ENCODE measurements at places on chromosomes 11 and 22.

- H3K27me3 ChIP-seq = peaks cover 17% of the 10 kb centered on the region
- DNase-seq = no peak
- no peaks in the 10 kb centered on the region for H3K36me3 ChIP-seq
- H3K4me1 ChIP-seq = peaks cover 15% of the 10 kb centered on the region
Observed at GRCh38 chr22:35842954-35843353, 125.3 kb downstream of the APOL5 start.

GRCh38 chr11:125164422-125165110 is at the start of gene PKNOX2:
Gene PKNOX2 (plus strand): TSS chr11:125164751. CDS start chr11:125351306, 186,555 bp downstream.
- no peak within 1 kb of the TSS for H3K27ac ChIP-seq
- H3K27me3 ChIP-seq = peaks cover 73% of the 10 kb centered on the region
- H3K4me1 ChIP-seq = peaks cover 12% of the 10 kb centered on the region
- peak within 1 kb of the TSS; percentile 100 for H3K4me3 ChIP-seq

DNA sequence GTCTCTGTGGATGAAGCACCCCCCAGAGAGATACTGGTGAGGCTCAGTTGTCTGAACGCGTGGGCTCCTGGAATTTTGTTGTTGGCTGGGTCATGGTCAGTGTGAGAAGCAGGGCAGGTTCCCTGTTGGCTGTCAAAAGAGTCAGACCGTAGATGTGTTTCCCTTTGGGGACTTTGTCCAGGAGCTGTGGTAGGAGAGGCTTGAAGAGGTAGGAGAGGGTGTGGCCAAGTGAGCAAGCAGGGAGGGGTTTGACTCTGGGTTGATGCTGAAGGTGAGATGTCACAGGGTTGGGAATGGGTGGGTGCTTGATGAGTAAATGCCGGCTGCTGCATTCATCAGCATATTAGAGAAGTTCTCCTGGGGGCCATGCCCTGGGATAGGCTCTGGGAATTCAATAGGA is 803.2 kb downstream of the TBC1D22A start:
- no peaks in the 10 kb centered on the region for H3K4me1 ChIP-seq
- no peak overlapping the region for H3K4me3 ChIP-seq
- no peak overlapping the region for H3K27ac ChIP-seq
- H3K27me3 ChIP-seq = no peaks in the 10 kb centered on the region

DNA sequence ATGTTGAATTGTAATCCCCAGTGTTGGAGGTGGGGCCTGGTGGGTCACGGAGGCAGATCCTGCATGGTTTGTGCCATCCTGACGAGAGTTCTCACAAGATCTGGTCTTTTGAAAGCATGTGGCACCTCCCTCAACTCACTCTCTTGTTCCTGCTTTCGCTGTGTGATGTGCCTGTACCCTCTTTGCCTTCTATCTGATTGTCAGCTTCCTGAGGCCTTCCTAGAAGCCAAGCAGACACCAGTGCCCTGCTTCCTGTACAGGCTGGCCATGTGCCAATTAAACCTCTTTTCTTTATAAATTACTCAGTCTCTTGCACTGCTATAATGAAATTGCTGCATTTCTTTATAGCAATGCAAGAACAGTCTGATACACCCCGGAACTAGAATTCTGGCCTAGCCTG is 13.1 kb downstream of the PTPN5 start:
- peaks cover 2% of the 10 kb centered on the region for H3K36me3 ChIP-seq
- no peak for DNase-seq

DNA sequence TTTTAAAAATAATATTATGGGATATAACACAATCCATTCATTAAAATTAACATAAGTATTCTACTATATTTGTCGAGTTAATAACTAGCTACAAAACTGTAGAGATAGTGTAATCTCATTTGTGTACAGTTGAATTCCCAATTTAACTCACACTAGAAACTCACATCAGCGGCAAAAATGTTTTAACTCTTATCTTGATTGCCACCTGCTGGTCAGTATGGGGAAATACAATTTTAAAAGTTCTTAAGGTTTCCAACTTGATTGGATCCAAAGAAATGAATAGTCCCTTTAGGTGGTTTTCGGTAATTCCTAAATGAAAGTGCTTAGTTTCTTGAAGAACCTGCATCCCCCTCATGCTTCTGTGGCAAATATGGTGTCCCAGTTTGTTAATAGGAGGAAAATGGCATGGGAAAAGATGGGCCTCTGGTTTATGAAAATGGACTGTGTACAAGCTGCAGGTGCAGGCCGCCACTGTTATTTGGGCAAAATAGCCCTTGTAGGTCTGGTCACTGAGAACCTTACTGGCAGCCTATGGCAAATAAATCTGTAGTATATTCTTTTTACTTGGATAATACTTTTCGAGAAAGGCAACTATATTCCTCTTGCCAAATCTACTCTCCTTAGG is 33.7 kb upstream of the SLC17A6 start:
- peaks cover 9% of the 10 kb centered on the region for H3K27me3 ChIP-seq
- H3K27ac ChIP-seq = no peak overlapping the region
- no peaks in the 10 kb centered on the region for H3K36me3 ChIP-seq
- no peak for DNase-seq
- H3K4me3 ChIP-seq = no peak overlapping the region
- H3K4me1 ChIP-seq = no peaks in the 10 kb centered on the region

- H3K36me3 ChIP-seq = peaks cover 3% of the 10 kb centered on the region
- peak; percentile 65 for DNase-seq
- no peak overlapping the region for H3K27ac ChIP-seq
Observed at GRCh38 chr11:70423523-70424505, 25.5 kb downstream of the CTTN start.

GRCh38 chr11:19558189-19558986 is 154.2 kb upstream of the NAV2 start:
- DNase-seq = no peak
- H3K4me3 ChIP-seq = no peak overlapping the region
- H3K36me3 ChIP-seq = no peaks in the 10 kb centered on the region
- H3K27ac ChIP-seq = no peak overlapping the region

- no peaks in the 10 kb centered on the region for H3K36me3 ChIP-seq
- no peak for DNase-seq
- no peak overlapping the region for H3K27ac ChIP-seq
- H3K4me1 ChIP-seq = peaks cover 10% of the 10 kb centered on the region
Observed at GRCh38 chr11:70594606-70595005, 196.3 kb downstream of the CTTN start.

DNA sequence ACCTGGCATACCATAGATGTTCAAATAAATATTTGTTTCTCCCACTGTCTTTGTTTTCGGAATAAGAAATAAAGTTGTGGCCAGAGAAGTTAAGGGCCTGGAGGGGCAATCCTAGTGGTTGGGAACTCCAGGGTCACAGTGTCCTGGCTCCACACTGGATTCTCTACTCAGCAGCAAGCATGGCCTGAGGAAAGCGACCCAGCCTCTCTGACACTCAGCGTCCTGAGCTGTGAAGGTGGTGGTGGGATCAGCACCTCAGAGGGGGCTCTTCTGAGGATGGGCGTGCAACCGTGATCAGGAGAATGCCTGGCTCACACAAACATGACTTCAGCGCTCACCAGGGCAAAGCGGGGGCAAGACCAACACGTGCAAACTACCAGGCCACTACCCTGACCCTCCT is 59.9 kb downstream of the LARGE1 start:
- H3K36me3 ChIP-seq = no peaks in the 10 kb centered on the region
- no peak overlapping the region for H3K27ac ChIP-seq
- no peak overlapping the region for H3K4me3 ChIP-seq
- H3K4me1 ChIP-seq = peaks cover 4% of the 10 kb centered on the region

DNA sequence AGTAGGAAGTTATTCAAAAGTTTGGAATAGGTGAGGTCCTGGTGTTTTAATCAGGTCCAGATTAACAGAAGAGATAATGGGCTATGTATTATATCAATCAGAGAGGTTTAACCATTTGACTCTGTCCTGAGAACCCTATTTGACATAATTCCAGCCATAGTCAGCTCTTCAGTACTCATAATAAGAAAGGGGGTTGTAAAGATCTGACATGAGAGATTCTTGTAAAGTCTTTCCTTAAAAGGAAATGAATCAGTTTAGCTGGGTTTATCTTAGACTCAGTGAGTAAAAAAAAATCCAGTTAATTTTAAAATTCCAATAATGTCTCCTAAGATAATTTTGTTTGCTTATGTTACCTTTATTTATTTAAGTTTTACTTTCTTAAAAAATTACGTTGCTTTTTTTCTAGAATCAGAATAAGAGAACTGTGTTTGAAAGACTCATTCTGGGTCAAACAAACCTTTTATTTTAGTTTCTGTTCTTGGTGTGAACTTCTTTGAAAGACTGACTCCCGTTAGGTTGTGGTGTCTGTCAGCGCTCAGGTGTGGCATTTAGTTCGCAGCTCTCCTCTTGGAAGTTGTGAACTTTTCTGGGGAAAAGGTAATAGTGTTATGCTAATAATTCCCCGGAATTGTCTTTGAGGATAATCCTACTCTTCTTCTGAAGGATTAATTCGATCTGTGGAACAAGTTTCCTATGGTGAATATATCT is 20.5 kb downstream of the NUCB2 start:
- peak overlapping the region; percentile 74 for H3K27ac ChIP-seq
- peak overlapping the region; percentile 70 for H3K4me3 ChIP-seq
- H3K4me1 ChIP-seq = peaks cover 68% of the 10 kb centered on the region
- no peaks in the 10 kb centered on the region for H3K27me3 ChIP-seq
- DNase-seq = no peak
- H3K36me3 ChIP-seq = peaks cover 12% of the 10 kb centered on the region

GRCh38 chr11:64164392-64165312 is 1.3 kb downstream of the MACROD1 start:
- H3K27ac ChIP-seq = no peak overlapping the region
- peak overlapping the region; percentile 95 for H3K4me3 ChIP-seq
- H3K27me3 ChIP-seq = no peaks in the 10 kb centered on the region

- H3K4me1 ChIP-seq = peaks cover 3% of the 10 kb centered on the region
- peaks cover 8% of the 10 kb centered on the region for H3K36me3 ChIP-seq
- no peak overlapping the region for H3K27ac ChIP-seq
- no peaks in the 10 kb centered on the region for H3K27me3 ChIP-seq
Observed at GRCh38 chr11:95849087-95849825, 59.0 kb downstream of the CEP57 start.

DNA sequence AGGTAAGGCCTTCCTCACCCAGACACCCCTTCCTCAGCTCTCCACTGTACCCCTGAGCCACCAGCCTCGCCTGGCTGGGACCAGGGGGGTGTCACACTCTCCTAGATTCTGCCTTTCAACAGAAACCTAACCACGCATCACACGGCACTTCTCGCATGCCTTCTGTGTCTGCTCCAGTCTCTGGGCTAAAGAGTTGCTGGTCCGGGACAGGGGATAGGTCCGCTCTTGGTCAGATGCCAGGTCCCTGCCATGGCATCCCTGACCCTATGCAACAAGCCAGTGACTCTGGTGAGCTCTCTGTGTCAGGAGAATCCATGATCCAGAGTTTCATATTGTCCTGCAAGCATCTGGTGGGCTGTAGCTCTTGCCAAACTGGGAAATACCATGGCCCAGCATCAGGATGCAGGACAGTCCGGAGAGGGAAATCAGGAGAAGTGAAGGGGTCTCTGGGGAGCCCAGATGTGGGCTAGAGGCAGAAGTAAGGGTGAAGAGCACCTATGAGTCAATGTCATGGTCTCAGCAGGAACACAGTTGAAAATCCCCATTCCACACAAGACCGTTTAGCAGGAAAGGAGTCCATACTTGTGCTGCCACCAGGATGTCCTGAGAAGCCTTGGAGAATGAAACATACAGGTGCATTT is 14.1 kb downstream of the IGLL5 start:
- no peaks in the 10 kb centered on the region for H3K4me1 ChIP-seq
- no peak overlapping the region for H3K27ac ChIP-seq
- H3K36me3 ChIP-seq = no peaks in the 10 kb centered on the region
- H3K4me3 ChIP-seq = no peak overlapping the region

GRCh38 chr11:123202155-123203151 is 7.4 kb upstream of the CLMP start:
- H3K4me1 ChIP-seq = peaks cover 4% of the 10 kb centered on the region
- peaks cover 45% of the 10 kb centered on the region for H3K27me3 ChIP-seq

DNA sequence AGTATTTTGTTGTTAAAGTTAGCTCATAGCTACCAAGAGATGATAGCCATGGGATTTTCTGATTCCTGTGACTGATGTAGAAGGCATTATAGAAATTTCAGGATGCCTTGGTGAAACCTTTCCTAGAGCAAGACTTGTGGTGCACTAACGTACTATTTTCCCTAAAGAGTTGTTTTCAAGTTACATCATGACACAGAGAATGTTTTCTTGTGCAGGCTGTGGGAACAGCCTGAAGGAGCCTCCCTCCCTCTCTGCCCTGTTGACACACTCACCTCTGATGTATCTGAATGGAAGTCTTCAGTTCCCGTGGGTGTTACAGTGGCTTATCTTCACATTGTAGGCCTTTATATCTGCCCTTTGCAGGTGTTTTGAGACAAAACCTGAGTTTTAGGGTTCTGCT is 121.6 kb downstream of the LDLRAD3 start:
- no peak for DNase-seq
- peaks cover 10% of the 10 kb centered on the region for H3K27me3 ChIP-seq
- no peak overlapping the region for H3K27ac ChIP-seq
- no peaks in the 10 kb centered on the region for H3K36me3 ChIP-seq
- no peaks in the 10 kb centered on the region for H3K4me1 ChIP-seq

Measured in activated T-cell treated with anti-CD3 and anti-CD28 coated beads, Interleukin-2, amount 50 U/mL, for 72 hours (primary cell).